ENCODE measurements at places on chromosomes 6 and 20.

- DNase-seq, result no peak
These were observed 8.0 kb upstream of the WTAP start for GRCh38 chr6:159719287-159719686.

DNA sequence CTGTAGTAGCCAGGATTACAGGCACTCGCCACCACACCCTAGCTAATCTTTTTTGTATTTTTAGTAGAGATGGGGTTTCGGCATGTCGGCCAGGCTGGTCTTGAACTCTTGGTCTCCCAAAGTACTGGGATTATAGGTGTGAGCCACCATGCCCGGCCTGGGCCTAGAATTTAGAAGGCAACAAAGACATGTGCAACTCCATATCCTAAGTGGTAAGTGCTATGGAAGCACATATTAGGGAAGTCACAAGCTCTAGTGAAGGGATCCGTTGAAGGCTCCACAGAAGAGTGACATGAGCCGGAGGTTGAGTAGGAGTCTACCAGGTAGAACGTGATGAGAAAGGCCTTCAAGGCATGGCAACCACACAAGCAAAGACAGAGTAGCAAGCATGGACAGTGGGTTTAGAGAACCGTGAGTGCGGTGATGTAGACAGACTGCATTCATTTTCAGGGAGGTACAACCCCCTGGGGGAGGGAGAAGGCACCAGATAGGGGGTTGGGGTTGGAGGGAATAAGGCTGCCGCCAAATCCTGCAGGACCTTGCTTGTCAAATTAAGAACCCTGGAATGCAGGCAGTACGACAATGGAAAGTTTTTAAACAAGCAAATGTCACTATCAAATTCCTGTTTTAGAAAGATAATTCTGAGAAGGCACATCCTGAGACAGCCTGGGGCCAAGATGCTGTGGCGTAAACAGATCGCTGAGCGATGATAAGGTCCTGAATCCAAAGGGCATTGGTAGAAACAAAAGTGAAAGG, 50.2 kb downstream of the ARHGAP18 start:
- DNase-seq, result no peak

DNA sequence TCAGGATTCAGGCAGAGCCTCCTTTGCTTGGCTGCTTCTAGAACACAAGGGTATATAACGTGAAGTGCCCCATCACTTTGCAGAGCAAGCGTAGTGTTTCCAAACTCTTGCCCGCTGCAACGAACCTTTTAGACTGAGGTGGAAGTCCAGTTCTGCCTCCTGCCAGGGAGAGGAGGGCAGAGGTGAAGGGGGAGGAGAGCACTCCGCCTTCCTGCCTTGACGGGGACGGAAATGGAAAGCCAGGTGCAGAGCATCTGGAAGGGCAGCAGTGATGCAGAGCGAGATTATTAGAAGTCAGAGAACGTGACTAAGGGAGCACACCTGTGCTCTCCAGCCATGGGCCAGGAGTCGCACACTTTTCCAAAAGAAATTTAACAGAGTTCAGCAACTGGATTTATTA, 63.4 kb downstream of the RREB1 start:
- no peak for DNase-seq

DNA sequence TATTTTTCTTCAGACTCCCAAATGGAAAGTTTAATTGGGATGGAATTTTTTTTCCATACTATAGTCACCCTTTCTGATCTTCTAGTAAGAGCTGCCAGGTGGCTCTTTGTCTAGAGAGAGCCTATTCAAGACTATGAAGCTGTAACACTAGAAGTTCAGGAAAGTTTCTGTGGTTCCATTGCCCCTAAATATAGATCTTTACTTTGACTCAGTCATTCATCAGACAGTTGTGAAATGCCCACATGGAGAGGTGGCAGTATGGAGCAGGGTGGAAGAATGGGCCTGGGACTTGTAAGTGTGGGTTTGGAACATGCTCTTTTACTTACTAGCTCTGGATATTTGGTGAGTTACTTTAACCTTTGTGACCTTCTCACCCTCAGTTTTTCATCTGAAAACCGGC, 87.8 kb downstream of the CTNNBL1 start:
- no peak for DNase-seq

DNA sequence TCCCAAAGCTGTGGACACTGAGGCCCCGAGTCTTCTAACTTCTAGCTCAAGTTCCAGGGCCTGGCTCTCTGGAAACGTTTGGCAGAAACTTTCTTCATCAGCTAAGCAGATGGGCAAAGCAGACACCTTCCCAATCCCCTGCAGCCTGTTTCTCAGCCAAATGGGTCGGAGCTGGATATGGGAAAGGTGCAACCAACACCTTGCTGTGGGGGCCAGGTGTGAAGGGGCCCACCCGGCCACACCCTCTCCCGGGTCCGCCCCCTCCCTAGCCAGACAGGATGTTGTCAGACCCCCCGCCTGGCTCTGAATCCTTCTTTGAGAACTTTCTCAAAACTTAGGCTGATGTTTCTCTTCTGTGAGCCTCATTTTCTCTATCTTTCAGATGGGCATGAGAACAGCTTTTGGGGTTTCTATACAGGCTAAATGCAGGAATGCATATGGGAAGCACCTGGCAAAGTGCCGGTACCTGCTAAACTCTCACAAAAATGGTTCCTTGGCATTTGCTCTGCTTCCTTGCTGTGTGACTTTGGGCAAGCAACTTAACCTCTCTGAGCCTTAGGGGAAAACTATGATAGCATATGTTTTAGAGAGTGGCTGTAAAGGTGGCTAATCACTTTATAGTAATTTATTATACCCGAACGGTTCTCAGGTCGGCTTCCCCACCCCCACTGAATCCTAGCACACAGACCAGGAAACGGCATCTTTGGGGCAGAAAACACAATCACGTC, 1.8 kb downstream of the SNAI1 start:
- no peak for DNase-seq

GRCh38 chr6:109867970-109868358, 110.1 kb upstream of the GPR6 start:
- no peak for DNase-seq

GRCh38 chr6:101296169-101296960, 97.1 kb upstream of the GRIK2 start:
- DNase-seq, result peak; percentile 3

DNA sequence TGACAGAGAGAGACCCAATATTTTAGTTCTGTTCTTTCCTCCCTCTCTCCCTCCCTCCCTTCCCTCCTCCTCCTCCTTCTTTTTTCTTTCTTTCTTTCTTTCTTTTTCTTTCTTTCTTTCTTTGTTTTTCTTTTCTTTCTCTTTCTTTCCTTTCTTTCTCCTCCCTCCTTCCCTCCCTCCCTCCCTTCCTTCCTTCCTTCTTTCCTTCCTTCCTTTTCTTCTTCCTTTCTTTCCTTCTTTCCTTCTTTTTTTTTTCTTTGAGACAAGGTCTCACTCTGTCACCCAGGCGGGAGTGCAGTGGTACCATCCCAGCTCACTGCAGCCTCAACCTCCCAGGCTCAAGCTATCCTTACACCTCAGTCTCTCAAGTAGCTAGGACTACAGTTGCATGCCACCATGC, 28.4 kb downstream of the ARHGAP40 start:
- DNase-seq, result no peak

- no peak for DNase-seq
These were observed 4.5 kb upstream of the PLAGL1 start for GRCh38 chr6:144012534-144012933.

DNA sequence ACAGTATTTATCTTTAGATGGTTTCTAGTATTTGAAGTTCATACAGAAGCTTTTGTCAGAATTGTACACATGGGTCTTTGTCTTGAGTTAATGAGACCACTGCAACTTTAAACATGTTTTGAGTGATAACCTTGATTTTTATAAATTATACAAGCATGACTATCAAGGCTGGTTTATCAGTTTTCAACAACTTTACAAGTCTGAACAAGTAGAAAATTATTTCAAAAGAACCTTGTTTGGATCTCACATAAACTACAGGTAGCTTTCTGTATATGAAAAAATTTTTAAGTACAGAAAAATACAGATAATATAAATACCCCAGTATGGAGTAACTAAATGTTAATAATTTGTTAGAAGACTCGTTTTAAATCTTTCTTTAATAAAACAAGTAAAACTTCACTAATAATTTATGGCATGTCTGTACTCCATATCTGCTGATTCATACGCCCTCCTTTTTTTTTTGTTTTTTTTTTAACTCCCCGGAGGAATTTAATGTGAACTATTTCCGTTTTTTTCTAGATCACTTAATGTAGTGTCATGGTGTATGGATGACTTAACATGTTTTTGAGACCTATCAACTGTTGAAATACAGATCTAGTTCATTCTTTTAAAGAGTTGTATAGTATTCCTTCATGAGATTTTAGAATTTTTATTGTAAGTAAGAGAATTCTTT, 18.3 kb downstream of the VAPB start:
- no peak for DNase-seq

GRCh38 chr20:33132513-33133372, 35.2 kb upstream of the BPIFA2 start:
- no peak for DNase-seq

DNA sequence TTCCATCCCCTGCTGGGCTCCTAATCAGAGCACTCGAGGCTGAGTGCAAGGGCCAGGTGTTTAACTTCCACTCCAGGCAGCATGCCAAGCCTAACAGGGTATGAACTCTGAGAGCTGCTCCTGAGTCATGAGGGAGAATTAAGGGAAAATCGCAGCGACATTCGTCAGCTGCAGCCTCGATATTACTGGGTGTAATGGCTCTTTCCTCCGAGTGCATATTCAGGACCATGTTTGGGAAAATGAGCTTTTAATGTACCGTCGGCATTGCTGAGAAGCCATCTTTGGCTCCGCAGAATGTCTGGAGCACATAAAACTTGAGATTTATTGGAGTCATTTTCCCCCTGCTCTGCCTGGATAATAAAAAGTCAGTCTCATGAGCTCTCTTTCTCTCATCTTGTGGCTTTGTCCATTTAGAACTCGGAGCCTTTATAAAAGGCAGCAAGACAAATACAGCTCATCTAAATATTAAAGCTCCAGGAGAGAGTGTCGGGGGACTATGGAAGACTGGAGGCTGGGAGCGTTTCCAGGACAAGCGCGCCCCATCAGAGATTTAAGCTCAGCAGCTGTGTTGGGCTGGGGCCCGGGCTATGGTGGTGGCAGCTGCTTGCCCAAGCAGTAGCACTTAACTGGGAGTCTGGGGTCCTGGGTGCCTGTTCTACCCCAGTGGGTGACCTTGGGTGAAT, 103.7 kb downstream of the TOX2 start:
- DNase-seq, result peak; percentile 21

GRCh38 chr6:37679539-37680476, 17.9 kb downstream of the MDGA1 start:
- DNase-seq, result no peak

GRCh38 chr6:116176596-116176995, 50.7 kb upstream of the COL10A1 start:
- no peak for DNase-seq

- no peak for DNase-seq
These were observed 86.2 kb downstream of the ANKRD60 start for GRCh38 chr20:58141971-58142842.

DNA sequence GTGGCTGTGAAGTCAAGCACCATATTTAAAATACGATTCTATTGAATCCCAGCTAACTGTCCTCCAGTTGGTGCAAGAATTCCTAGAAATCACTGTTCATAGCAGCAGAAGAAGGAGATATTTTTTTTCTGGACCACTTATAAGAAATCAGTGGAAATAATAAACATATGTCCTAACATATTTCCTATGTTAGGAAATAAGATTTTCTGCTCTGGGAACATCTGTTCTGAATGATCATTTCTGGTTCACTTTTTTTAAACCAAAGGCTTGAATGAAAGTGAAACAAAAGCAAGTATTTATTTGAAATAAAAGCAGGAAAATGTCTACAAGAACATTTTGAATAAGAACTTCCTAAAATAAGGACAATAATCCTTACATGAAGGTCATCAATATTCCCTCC, 138.9 kb upstream of the RALGAPA2 start:
- no peak for DNase-seq

GRCh38 chr20:19598117-19598850, 159.8 kb upstream of the RIN2 start:
- DNase-seq, result no peak

DNA sequence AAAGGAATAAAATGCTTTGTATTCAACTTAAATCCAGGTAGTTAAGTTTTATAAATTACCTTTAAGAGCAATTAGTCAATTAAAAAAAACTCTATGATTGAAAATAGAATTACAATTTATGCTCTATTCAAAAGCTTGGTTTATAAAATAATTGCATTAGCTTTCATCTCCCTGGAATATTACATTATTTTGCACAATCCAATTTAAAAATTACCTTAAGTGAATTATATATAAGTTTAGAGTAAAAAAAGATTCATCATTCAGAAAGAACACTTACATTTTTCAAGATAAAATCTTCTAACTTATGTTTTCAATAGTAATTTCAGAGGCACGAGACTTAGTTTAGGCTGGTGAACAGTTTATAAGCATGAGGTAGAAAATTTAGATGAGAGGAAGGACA, 14.9 kb downstream of the SSR1 start:
- no peak for DNase-seq

GRCh38 chr20:46316984-46317684, 8.8 kb upstream of the CDH22 start:
- no peak for DNase-seq

GRCh38 chr20:39233755-39234154, 271.6 kb downstream of the DHX35 start:
- no peak for DNase-seq

GRCh38 chr20:61879303-61879620, 186.4 kb downstream of the TAF4 start:
- no peak for DNase-seq

DNA sequence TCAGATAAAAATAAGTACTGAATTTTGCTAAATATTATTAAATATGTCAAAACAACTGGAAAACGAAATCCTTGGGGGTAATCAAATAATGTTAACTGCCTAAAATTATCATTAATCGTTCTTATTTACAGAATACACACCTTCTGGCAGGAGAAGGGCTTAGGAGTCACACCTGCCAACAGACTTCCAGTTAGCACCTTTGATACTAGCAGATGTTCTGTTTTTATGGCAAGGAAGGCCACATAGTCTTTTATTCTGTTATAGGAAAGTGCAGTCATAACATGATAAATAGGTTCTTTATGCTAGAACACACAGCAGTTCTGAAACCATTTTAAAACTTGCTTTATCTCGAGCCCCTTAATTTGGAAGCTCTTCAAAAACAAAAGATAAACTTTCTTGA, 464.1 kb downstream of the UTRN start:
- DNase-seq, result no peak

DNA sequence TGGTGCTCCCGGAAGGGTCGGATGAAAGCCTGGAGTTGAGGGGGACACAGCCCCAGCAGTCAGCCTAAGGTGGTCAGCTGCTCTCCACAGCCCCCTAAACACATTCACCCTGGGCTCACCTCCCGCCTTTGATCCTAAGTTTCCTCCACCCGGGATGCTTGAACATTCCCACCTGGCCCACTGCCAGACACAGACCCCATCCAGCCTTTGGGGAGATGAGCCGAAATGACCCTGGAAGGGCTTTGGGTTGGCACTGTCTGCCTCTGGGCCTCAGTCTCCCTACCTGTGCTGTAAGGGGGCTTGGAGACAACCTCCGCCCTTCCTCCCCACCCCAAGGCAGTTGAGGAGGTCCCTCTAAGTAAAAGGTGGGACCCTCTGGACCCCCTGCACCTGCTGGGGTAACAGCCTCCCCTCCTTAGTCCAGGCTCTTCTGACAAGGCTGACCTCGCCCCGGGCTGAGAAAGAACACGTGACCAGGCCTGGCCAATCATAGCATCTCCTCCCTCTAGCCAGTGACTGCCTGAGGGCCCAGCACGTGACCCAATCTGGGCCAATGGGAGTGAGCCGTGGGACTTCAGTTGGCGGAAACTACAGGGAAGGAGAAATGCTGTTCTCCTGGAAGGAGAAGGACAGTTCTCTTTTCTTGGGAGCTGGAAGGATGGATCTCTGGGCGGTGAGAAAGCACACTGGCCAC, 16.9 kb upstream of the UBE2V1 start:
- DNase-seq, result no peak
